ENCODE measurements at places on chromosomes 16 and 17.

GRCh38 chr17:81416612-81417011, 21.4 kb downstream of the BAHCC1 start:
- DNase-seq: no peak

DNA sequence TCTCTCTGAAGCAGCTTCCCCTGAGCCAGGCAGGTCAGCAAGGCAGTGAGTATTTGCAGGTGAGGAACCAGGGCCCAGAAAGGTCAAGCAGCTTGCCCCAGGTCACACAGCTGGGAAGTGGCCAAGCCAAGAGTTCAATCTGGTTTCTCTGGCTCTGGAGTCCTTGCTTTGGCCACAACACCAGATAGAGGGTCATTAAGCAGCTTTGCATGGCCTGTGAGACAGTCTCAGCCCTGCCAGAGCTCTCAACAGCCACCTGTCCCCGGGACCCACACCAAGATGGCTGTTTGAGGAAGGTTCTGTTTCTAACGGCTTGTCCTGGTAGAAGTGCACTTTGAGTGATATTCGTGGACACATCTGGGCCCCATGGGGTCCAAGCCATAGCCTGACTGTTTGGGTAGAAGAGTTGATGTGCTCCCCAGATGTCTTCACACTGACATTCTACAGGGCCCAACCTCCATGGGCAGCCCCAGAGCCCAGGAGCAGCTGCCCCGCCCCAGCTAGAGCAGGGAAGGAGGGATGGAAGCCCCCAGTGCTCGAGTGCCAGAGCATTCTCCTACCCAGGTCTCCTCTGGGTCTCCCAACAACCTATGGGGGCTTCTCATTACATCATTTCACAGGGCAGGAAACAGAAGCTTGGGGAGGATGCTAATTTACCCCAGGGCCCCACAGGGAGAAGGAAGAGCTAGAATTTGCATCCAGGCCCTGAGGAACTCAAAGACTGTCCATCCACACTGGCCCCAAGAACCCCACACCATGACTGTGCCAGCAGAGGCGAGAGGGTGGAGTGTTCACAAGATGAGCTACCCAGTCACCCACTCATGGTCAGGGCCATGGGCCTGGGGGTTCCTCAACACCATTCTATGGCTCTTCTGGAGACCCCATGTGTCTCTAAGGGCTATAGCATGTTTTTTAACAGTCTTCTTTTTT, 107.3 kb upstream of the CDH5 start:
- no peak for DNase-seq

DNA sequence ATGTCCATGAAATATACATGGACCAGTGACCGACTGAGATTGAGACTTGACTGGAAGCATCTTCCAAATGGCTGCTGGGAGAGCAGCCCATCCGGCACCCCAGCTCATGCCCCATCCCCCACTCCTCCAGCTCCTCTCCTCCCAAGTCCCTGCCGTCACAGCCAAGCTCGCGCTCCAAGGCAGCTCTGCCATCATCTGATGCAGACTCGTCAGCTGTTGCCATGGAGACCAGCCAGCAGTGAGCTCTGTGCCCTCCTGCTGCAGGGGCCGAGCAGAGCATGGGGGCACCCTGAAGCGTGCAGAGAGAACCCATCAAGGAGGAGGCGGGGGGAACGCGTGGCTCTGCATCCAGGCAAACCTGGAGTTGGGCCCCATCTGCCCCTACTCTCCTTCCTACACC, 74.5 kb upstream of the TNRC6C start:
- DNase-seq: no peak

- no peak for DNase-seq
These were observed 11.2 kb downstream of the MYH10 start for GRCh38 chr17:8619294-8619693.

DNA sequence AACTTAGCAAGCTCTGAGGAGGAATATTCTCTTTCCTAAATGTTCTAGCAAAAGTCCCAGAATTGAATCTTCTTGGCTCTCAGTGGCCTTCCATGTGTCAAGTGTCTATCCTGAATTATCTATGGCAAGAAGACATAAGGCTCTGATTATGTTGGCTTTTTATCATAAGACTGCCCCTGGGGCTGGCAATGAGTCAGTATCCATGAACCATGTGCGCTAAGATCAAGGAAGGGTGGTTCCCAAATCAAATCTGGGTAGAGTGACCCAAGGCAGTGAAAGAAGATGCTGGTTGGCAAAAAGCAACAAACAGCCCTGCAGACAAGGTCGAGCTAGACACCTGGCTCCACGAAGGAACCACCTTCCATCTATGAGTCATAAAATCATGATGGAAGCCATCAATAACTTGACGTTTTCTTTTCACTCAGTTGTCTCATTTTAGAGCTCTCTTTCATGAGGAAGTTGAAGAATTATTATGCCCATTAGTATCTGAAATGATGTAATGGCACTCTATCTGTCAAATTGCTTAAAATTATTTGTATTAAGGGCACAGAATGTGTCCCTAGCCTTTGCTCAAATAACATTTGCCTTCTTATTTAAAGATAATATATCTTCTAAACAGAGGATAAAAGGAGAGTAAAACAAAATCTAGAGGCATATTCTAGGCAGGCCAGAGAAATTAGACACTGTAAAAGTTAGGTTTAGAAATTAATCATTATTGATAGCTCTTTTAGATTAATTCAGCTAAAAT, 657.7 kb upstream of the GOT2 start:
- DNase-seq: no peak

- no peak for DNase-seq
These were observed 64.8 kb downstream of the TUBD1 start for GRCh38 chr17:59827721-59828477.

DNA sequence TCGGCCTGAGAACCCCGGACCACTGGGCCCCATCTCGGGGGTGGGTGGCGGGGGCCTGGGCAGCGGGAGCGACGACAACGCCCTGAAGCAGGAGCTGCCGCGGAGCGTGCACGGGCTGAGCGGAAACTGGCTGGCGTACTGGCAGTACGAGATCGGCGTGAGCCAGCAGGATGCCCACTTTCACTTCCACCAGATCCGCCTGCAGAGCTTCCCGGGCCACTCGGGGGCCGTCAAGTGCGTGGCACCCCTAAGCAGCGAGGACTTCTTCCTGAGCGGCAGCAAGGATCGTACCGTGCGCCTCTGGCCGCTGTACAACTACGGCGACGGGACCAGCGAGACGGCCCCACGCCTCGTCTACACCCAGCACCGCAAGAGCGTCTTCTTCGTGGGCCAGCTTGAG, 8.9 kb upstream of the SERPINF2 start:
- DNase-seq: no peak

GRCh38 chr17:76725580-76726230, 701 bp downstream of the JMJD6 start:
- no peak for DNase-seq

DNA sequence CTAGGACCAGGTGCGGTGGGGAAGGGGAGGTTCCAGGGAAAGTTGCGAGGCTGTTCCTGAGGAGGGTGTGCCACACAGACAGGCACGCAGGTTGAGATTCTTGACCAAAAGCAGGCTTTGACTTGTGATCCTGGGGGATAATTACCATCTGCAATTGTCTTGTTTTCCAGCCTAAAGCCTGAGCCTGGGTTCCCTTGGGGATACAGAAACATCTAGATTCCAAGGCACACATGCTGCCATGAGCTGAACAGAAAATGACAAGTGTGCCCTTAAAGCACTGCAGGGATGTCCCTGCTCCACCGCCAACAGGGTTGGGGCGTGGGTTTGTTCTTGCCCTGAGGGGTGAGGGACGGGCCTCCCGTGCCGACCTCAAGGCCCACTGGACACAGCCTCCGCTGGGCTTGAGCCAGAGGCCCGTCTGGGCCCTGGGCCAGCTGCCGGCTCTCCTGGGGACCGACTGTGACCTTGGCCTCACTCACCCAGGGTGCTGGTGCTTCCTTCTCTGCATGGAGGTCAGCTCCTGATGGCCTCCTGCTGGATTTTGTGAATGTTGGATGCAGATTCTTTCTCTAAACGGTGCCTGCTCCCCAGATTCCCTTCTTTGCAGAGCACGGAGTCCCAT, 14.0 kb downstream of the CA5A start:
- DNase-seq: no peak

DNA sequence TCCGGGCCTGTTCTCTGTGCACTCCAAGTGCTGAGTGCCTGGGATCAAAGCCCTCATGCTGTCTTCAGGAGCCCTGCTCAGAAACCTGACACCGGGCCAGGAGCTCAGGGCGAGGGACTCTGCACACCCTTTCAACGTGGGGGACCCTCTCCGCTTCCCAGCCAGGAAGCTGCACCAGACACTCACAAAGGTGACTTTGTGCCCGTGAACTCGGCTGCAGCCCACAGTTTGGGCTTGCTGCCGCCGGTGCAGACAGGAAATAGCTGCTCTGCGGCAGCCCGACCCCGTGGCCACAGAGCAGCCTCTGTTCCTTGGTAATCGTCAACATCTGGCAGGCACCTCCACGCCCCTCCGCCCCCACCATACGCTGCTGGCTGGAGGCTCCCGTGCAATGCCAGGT, 93.4 kb upstream of the METRNL start:
- no peak for DNase-seq

- no peak for DNase-seq
These were observed 51.3 kb upstream of the AMZ2 start for GRCh38 chr17:68196394-68197090.

GRCh38 chr16:19765860-19766553, 47.9 kb downstream of the IQCK start:
- DNase-seq: no peak

DNA sequence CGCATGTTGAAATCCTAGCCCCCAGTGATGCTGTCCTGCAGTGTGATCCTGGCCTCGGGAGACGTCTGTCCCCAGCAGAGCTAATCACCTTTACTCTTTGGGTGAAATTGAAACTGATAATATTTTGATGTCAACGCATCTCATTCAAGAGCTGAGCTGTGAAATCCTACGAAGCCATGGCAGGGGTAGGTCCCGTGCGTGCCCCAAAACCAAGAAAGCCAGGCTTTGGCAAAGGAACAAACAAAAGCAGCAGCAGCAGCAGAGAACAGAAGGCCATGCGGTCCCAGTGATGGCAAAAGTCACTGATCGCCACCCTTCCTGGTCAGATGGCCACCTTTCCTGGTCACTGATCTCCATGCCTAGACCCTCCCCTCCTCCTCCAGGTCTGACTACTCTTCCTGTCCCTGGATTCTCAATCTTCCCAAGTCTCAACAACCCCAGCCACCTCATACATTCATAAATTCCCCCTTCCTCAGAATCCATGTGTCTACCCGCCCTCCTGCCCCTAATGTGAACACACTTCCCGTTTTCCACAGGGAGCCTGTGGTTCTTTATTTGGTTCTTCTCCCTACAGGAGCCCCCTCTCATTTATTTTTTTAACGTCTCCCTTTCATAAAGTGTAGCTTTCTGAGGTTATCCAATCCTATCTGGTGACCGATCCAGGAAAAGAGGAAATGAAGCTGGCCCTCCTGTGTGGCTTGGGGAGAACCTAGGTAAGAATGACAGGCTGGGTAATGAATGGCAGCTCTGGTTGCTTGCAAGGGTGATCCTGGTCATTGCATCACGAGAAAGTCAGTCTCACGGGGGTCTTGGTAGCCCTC, 50.3 kb downstream of the CPPED1 start:
- no peak for DNase-seq

DNA sequence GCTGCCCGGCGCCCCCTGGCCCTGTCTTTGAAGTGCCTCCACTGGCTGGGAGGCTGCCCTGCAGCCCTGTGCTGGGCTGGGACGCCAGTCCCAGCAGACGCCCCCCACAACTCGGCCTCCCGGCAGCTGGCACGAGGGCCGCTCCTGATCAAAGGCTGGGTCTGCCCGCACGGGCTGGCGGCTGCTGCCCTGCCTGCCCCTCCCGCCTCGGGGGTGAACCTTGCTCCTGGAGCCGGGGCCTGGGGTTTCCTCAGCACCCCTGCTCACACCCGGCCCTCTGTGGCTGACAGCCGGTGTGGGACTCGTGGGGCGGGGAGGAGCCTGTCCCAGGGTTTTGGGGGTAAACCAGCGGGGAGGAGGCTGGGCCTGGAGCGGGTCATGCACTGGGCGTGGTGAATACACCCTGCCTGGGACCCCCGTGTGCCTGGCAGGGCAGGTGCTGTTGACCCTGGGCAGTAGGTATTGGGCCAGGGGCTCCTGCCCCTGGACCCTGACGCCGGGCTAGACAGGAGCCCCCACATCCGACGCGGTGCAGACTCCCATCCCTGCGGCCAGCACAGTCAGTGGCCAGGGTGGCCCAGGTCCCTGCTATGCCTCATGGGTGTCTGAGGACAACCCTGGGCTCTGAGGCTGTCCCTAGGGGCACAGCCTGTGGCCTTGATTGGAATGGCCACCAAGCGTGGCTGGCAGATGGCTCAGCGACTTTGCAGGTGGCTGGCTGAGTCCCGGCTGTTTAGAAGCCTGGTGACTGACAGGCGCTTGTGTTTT, 21.7 kb downstream of the CENPX start:
- DNase-seq: no peak
